ENCODE measurements at places on chromosomes 4 and X.

DNA sequence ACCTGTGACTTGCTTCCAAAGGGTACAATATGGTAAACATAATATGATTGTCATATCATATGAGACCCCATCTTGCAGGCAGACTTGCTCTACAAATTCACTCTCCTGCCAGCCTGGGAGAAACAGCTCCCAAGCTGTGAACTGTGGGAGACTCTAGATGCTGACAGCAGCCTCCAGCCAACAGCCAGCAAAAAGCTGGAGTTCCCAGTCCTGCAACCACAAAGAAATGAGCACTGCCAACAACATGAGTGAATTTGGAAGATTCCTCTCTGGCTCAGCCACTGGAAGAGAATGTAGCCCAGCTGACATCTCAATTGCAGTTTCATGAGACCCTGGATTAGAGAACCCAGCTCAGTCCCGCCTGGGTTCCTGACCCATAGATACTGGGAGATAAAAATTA lies 145.4 kb downstream of the QDPR start:
- no peak for DNase-seq

DNA sequence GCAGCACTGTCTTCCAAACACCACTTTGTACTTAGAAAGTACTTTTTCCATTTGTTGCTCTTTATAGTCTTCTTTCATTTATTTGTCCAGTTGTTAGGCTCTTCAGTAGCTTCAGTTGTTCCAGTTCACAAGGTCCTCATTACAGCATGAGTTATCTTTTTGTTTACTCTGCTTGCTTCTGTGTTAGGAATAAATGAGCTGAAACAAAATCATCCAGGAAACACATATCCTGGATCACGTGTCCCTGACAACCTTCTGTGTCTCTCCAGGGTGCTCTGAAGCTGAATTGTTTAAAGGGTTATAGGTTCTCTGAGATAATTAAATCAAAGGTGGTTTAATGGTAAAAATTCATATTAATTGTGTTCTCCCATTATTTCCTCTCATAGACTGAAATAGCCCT lies 19.9 kb upstream of the KLHL8 start:
- no peak for DNase-seq

GRCh38 chr4:153785910-153786721 lies 2.8 kb downstream of the SFRP2 start:
- no peak for DNase-seq

DNA sequence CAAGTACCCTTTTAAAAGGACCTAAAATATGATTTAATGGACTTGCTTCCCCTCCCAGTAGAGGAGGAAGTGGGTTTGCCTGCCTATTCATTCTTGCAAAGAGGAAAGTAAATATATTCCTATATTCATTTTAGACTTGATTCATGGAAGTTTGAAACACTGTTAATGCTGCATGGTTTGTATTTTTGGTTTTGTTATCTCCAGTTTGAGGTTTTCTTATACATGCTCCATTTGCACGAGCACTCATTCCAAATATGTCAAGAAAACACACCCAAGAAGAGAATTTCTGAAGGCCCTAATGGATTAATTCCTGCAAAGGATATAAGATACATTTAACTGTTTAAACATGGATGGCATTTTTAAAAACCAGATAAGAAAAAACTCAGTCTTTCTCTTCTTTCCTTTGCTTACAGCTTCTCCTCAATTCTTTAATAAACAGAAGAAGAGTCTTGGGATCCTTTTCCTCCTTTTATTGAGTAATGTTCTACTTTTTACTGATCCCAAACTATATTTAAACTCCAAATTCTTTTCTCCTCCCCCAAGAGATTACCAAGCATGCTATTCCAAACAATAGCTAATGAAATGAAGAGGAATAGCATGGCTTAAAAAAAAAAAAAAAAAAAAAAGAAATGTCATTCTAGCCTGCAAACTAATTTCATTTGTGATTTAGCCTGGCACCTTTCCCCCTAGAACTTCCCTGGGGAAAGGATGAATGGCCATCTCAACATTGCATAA lies 54.6 kb upstream of the LDB2 start:
- DNase-seq, result no peak

DNA sequence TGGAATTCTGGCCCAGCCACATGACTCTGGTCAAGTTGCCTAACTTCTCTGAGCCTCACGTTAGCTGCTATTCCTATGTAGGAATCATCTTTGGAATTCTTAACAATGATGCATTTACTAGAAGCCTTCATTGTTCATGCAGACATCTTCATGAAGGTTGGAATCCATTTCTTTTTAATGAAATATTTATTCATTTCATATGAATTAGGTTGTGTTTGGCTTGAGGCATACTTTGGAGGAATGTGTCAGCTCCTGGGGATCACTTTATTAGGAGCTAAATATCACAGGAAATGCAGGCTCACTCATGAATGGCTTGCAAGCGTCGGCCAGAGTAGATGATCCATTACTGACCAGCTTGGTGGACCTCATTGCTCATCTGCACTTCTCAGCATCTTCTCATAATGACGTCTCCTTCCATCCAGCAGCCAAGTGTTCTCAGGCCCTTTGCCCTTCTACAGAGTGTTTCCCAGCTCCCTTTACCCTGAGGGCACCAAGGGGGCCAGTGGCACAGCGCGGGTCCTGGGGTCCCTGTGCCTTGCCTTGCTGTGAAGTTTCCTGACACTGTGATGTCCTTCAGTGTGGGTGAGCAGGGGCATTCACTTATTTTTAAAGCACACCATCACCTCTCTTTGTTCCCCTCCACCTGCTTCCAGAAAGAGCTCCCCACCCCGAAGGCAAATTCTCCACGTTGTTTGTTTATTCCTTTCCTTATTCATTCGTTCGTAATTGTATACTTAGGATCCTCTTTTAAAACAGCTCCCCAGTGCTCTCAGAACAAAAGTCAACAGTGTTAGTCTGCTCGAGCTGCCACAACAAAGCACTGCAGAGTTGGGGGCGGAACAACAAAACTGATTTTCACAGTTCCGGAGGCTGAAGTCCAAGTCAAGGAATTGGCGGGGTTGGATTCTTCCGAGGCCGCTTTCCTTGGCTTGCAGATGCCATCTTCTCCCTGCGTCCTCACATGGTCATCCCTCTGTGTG lies 106.8 kb downstream of the STK32B start:
- DNase-seq, result no peak

DNA sequence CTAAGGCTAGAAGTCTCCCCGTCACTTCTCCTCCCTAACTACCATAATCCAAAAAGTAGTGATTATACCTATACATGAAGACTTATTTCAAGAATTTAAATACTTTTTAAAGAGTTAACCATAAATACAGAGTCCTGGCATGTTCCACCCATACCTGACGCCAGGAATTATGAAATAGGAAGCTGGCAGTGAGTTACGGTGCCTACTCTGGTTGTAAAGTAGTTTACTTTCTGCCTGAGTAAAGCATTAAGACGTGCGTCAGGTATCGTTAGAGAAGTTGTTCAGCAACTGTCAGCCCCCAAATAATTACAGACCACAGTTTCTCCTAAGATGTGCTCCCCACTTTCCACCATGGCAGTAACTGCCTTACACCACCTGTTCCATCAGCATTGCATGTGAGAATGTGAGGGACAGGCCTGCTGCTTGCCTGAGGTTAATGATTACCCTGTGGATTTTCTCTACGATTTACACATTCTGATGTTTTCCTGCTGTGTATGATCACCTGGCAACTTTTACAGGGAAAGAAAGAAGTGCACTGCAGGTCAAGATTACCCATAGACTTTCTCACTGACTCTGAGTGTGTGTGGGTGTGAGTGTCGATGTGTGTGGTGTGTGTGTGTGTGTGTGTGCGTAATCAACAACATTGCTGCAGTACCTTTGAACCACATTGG lies 92.3 kb upstream of the SLC7A11 start:
- no peak for DNase-seq

GRCh38 chr4:165905405-165906027 lies 32.5 kb downstream of the TLL1 start:
- DNase-seq, result no peak

DNA sequence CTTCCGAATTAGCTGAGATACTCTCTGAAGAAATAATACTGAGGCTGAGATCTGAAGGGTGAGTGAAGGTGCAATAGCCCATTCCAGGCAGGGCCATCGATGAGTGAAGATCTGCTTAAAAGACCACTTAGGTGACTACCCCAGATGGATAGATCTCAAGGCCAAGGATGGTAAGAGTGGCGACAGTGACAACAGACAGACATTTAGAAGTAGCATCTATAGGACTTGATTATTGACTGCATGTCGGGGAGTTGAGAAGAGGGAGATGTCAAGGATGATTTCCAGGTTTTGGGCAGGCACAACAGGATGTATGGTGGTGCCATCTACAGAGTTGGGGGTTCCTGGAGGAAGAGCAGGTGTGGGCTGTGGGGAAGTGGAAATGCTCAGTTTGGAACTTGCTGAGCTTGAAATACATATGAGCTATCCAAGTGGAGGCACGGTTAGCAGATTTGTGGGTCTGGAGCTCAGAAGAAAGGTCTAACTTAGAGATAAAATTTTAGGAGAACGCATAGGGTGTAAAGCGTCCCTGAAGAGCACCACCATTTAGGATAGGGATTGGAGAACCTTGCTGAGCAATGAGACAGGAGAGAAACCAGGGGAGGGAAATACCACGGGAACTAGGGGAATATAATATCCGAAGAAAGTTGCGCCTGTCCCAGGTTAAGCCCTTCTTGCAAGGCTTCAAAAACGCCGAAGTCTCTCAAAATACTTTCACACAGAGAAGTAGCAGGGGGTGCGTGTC lies 688 bp downstream of the UFSP2 start:
- no peak for DNase-seq

DNA sequence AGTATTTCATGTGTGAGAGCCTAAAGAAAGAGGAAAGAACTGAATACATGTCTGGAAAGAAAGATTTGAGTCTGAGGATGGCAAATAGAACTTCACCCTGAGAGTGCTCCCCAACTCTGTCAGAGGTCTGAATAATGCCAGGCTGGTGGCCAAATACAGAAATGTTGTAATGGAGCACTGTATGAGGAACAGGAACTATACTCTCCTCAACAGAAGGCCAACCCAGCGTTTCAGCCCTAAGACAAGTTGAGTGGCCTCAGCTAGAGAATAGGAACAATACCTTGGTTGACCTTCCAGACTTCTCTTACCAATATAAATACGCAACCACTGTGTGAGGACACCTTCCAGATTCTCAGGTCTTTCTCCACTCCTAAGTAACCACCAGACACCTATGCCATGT lies 94.5 kb upstream of the STIM2 start:
- DNase-seq, result no peak

DNA sequence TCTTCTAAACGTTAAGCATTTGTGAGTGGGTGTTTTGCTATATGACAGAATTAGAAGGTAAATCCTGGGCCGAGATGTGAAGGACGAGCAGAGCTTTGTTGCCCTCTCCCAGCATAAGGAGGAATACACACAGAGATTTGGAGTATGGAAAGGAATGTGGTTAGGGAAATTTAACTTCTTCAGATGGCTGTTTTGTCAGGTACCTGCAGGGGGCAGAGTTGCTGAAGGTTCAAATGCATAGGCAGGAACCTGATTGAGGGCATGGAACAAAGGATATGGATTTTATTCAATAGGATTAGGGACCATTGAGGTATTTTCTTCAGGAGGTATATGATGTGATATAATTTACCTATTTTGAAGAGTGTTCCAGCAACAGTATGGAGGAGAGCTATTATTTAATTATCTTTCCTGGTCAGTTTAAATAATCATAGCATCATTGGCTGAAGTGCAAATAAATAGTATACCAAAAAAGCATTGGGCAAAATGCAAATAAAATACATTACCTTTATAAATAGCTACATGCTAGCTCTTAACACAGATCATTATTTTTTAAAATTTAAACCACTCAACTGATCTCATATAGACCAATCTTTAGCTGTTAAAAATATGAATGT lies 143.6 kb downstream of the SLIT2 start:
- peak; percentile 60 for DNase-seq

- no peak for DNase-seq
These were observed 895.5 kb upstream of the EPHA5 start for GRCh38 chr4:66565801-66566200.

DNA sequence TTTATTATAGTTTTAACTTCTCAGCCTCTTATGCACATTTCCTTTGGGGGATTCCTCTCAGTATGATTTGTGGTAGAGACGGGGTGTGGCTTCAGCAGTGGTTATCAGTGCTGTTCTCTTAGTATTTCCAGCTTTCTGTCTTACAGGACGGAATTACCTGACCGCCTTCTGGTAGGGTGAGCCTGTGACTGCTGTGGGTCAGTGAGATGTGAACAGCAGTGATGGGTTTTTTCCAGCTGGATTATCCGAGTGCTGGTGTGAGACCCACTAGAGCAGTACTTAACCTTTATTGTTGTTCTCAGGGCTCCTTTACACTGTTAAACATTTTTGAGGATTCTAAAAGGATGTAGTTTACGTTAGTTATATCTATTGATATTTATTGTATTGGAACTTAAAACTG lies 135.2 kb downstream of the SLIT2 start:
- DNase-seq, result no peak

DNA sequence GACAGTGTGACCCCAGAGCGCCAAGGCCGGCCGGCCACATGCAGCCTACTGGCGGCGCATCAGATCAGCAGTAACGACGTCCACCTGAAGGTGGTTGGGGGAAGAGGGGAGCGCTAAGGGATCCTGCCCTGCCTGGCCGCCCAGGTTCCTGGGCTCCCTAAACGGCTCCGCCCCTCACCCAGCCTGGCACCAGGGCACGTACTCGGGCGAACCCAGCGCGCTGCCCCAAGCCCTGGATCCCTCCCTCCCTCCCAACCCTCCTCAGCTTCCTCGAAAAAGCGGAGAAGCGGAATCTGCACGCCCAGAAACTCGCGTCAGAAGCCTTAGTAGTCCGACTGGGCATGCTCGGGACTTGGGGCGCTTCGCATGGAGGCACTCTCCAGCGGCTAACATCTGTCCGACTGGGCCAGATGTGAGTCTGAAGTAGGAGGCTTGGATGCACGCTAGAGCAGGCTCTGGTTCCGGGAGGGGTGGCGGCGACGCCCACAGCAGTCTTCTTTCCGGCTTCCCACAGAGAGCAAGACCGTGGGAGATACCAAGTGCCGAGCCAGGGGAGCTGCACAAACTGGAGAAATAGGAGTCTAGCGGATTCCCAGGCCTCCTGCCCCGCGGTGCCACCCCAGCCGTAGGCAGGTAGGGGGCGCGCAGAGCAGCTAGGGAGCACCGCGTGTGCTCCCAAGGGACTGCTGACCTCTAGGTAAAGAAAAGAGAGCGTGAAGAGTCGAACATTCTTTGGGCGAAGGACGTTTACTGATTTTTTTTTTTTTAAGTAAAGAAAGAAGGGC lies 114.3 kb upstream of the TEX13C start:
- DNase-seq, result peak; percentile 51

All from putamen (tissue), 1 donor.